ENCODE measurements at places on chromosomes 16 and 17.

DNA sequence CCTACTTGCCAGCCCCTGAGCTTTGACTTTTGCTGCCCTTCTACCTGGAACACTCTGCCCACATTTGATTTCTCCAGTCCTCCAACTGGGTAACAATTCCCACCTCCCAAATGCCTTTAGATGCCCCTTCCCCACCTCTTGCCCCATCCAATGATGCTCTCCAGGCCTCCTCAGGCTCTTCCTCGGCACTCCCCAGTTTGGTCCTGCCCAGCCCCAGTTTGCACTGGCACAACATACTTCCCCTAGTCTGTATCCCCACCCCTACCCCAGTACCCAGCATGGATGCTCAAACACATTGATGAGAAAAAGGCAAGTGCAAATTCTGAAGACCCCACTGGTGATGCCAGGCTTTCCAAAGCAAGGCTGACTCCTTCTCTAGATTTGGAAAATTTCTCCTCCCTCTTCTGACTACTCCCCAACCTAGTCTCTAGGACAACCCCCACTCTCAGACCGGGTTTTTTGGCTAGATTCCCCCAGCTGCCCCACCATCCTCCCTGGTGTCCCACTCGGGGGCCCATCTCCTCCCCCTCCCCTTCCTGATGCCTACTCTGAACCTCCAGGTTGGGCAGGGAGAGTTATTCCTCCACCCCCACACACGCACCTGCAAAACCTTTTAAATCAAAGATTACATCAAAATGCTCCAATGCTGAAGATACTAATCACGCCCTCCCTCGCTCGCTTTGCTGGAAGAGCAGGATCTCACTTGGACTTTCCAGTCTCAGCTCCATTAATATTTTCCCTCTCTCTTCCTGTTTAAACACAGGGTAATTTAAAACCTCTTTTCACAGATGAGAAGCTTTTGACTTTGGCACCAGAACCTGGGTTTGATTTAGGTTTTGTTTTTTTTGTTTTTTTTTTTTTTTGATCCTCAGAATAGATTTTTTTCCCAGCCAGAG is 94.9 kb downstream of the TMEM132E start:
- DNase-seq = no peak

GRCh38 chr16:21708533-21709115 is 44.9 kb downstream of the OTOA start:
- DNase-seq = peak; percentile 92

DNA sequence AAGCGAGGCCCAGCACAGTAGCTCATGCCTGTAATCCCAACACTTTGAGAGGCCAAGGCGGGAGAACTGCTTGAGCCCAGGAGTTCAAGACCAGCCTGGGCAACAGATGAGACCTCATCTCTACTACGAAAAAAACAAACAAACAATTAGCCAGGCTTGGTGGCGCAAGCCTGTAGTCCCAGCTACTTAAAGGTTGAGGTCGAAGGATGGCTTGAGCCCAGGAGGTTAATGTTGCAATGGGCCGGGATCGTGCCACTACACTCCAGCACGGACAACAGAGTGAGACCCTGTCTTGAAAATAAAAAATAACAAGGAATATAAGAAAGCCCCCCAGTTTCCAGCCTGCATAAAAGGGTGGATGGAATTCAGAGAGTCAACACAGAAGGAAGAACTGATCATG is 40.3 kb downstream of the ARHGAP17 start:
- no peak for DNase-seq

DNA sequence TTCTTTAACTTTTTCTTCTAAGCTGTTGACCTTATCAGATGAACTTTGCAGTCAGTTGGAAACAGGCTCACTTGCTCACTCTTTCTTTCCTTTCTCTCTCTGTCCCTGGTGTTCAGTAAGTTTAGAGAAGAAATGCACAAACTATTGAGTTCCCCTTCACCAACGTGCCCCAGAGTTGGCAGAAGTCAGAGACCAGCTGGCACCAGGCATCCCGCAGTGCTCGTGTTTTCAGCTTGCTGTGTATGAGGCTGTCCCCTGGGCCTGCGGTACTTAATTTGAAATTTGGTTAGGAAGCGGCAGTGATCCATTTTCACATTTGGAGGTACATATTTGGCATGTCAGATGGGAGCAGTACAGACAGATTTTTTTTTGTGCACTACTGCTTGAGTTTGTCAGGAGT is 258.6 kb downstream of the SNX29 start:
- peak; percentile 16 for DNase-seq

- DNase-seq = no peak
These were observed 31.8 kb downstream of the HNF1B start for GRCh38 chr17:37713028-37713431.

DNA sequence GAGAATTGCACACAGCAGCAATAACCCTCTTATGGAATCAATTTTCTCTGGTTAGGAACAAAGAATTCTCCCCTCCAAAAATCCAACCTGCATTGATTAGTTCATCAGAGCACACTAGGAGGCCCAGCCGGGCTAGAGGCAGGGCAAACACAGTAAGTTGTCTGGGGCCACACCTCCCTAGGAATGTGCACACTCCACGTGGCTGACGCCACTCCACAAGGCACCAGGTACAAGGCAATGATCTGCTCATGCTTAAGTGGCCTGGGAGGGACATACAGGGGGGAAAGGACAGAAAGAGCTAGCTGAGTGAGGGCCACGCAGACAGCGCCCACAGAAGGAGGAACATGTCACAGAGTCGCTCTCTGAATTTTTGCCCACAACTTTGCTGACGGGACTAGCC is 107.6 kb downstream of the SLC39A11 start:
- no peak for DNase-seq

- no peak for DNase-seq
These were observed 111.2 kb upstream of the NLRP1 start for GRCh38 chr17:5695480-5695879.

DNA sequence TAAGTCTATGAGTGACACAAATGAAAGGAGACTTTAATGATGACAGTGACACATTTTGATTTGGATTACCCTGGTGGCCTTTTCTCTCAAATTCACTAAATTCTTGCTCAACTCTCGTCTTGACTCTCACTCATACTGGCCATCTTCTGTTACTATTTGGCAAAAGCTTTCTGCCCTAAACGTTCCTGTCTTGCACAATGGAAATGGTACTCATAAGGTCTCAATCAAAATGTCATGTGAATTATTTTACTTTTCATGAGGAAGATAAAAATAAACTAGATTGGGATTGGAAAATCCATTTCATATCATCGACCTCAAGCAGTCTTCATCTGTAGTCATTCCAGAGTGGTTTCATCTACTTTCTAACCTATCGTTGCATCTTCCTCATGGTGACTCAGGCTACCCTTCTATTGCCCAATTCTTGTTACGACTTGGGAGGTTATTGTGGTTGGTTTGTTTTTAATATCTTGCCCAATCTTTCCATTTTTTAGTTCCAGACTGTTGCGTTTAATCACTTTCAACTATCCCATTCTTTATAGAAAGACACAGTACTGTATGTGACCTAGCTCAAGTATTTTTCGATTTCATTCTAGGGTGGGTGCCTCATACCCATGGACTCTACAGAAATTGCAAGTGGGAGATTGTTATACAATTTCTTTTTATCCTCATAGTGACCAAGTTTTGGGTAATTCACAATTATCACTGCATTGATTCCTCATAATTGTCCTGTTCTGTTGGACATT is 317.2 kb upstream of the KCNJ16 start:
- DNase-seq = peak; percentile 90

DNA sequence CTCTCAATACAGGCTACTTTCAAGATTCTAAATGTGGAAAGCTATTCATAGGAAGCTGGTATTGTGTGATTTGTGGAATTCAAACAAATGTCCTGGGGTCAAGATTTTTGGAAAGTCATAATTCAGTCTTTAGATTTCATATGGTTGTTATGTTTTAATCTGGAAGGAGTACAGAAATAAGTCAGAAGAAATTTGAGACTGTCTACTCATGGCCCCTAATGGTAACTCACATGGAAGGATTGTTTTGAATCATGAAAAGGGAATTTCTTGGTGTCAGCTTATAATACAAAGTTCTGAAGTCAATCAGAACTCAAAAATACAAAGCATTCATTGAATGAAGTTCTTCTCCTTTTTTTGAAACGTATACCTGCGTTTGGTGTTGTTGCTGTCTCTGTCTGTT is 3.1 kb downstream of the KCNJ2 start:
- DNase-seq = peak; percentile 5

GRCh38 chr17:27532269-27533263 is 76.3 kb downstream of the KSR1 start:
- no peak for DNase-seq

DNA sequence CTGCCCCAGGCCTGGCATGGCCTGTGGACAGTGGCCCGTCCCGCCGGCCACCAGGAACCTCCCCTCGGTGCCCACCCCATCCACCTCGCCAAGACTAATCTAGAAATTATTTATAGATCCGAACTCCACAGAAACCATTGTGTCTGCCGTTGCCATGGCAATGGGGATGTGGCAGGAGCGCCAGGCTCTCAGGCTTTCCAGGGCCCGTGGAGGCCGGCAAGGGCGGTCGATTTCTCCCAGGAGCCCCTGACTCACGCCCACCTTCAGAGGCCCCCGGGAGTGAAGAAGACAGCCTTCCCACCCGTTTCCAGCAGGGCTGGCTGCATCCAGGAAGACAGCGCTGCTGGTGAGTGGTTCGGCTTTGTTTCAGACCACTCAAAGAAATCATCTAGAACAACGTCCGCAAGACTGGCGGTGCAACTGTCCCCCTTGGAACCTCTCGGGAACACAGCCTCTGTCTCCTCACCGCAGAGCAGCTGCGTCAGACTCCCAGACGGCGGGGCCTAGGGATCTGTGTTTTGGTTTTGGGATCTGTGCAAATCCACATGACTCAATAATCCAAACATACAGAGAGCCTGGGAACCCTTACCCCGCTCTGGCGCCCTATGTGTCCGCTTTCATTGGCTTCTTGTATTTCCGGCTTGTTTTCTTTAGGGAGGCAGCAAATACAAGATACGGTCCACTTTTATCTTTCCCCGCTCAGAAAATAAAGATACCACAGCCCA is 48.5 kb upstream of the ZCCHC14 start:
- peak; percentile 85 for DNase-seq

- DNase-seq = no peak
These were observed 21.0 kb upstream of the ITGAX start for GRCh38 chr16:31333686-31334649.

DNA sequence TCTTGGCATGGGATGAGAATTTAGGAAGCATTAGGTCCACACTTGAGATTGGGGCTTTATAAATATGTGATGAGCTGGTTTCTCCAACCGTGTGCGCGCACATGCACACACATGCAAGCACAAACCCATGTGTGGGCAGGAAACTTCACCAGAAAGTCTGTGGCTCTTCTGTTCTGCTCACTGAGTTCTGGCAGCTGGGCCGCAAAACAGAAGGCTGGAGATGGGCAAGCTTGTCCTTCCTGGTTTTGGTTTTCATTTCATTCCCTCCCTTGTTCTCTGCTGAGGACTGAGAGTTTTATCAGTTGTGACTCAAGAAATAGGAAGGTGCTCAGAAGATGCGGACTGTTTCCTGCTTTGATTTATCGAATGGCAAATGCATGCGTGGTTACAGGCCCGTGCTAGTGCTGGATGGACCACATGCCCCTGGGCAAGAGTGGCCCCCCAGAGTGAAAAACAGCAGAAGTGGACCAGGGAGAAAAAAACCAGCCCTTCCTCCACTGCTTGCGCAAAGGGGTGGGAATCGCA is 14.1 kb downstream of the MAP3K14 start:
- peak; percentile 44 for DNase-seq

DNA sequence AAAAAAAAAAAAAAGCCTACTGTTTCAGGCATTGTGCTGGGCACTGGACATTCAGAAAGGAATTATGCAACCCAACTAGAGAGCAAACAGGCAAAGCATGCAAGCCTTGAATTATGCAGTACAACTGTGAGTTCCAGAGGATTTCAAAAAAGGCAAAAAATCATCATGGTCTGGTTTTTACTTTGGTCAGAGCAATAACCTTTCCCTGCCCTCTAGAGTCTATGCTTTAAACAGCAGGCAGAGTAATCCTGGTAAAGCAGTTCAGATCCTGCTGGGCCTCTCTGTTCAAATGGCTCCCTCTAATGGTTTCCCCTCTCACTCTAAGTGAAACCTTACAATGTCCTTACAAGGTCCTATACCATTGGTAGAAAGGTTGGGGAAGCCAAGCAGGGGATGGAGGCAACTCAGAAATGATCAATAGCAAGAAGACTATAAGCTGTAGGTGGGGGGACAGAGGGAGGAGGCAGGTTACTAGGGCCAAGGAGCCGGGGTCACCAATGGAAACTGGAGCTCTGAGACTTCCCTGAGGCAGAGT is 4.6 kb upstream of the TAF15 start:
- peak; percentile 98 for DNase-seq

DNA sequence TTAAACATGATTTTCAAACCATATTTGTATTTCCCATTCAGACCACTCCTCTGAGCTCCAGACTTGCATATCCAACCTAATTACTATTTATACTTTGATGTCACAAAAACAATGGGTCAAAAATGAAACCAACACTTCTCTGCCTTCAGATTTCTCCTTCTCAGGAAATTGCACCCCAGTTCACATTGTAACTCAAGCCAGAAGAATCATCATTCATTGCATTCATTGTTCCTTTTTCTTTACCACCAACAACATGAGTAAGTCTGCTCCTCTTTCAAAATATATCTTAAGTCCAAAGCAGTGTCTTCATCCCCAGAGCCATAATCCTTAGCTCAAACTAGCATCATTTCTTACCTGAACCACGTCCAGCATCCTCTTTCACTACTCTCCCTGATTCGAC is 2.6 kb upstream of the AKAP1 start:
- DNase-seq = no peak

GRCh38 chr16:1107141-1107540 is 11.1 kb upstream of the C1QTNF8 start:
- no peak for DNase-seq

- DNase-seq = peak; percentile 97
These were observed 4.5 kb upstream of the SGCA start for GRCh38 chr17:50161023-50161910.

DNA sequence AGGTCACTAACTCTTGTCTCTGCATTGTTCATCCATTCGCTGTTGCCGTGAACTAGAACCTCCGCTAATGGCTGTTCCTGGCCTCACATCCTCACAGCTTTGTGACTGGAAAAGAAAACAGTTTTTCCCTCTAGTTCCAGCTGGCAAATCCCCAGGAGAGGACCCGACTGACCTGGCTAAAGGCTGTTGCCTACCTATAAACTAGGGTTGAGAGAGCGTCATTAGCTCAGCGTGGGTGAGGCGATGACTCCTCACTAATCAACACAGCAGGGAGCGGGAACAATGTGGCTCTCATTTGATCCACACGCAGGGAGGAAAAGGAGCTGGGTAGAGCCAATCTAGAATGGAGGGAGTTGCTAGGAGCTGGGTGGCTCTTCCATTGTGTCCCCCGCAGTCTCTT is 282.1 kb upstream of the IRX5 start:
- DNase-seq = no peak

DNA sequence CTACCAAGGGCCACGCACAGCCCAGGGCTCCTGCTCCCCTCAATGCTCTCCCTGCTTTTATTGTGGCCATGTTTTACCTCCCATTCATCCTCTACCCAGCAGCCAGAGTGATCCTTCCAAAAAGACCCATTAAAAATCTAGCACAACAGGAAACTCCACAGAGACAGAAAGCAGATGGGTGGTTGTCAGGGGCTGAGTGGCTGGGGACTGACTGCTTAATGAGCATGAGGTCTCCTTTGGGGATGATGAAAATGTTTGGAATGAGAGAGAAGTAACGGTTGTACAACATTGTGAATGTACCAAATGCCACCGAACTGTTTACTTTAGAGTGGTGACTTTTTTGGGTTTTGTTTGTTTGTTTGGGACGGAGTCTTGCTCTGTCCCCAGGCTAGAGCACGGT is 107.4 kb downstream of the GAS7 start:
- peak; percentile 11 for DNase-seq

Measured in adipocyte (in vitro differentiated cells).